ENCODE measurements at places on chromosomes 3 and 15.
A peak's percentile ranks its signal among the peaks of the same experiment; 100 is the strongest.

DNA sequence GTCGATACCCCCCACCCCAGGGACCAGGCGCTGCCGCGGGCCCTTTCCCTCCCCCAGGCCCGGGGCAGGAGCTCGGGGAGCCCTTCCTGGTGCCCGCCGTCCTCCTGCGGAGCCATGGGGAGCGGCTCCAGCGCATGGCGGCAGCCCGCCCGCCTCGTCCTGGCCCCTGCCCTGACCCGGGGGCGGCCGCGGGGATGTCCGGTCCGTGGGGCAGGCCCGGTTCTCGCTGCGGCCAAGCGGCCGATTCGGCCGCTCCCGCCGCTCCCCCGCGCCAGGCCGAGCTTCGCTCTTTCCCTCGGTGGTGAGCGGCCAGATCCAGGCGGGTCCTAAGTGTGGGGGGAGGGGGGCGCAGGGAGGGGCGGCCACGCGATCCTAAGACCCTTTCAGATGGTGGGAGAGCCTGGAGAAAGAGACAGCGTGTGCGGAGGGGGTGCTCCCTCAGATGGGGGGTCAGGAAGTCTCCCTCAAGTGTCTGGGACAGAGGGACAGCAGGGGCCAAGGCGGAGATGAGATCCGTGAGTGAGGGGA is 1.3 kb downstream of the NEIL1 start:
- no peak for DNase-seq

GRCh38 chr3:183449391-183449790 is 21.0 kb upstream of the MCF2L2 start:
- DNase-seq: no peak

- DNase-seq: no peak
Measured at GRCh38 chr15:92627014-92627413, 28.6 kb downstream of the FAM174B start.

DNA sequence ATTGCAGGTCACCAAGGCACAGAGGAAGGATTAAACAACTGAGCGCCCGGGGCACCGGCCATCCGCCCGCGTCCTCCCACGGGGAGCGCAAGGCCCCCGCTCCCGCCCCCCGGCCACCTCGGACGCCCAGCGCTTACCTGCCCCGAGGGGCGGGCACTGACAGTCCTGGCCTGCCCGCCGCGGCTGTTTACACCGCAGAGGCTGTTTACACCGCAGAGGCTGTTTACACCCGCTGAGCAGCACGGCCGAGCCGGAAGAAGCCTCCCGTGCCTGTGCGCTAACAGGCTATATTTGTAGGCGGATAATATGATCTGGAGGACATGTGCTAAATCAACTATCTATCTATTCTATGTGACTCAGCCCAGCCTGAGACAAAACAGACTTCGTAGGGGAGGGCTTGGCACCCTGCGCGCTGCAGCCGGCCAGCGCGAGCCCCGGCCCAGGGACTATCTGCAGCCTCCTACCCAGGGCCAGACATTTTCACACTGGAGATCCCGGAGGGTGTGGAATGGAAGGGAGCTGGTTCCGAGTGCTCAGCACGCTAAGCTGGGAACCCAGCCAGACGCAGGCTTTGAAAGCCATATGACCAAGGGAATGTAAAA is at the start of gene LRRC2:
LRRC2 (minus strand) TSS at position 263 of the 602 bp plus-strand sequence. CDS start 14,711 bp downstream, outside the sequence.
- DNase-seq: peak; percentile 74

- DNase-seq: peak; percentile 24
Measured at GRCh38 chr15:48112242-48112641, 8.5 kb upstream of the SLC24A5 start.

- DNase-seq: no peak
Measured at GRCh38 chr15:75420698-75421097, 30.8 kb downstream of the SIN3A start.

DNA sequence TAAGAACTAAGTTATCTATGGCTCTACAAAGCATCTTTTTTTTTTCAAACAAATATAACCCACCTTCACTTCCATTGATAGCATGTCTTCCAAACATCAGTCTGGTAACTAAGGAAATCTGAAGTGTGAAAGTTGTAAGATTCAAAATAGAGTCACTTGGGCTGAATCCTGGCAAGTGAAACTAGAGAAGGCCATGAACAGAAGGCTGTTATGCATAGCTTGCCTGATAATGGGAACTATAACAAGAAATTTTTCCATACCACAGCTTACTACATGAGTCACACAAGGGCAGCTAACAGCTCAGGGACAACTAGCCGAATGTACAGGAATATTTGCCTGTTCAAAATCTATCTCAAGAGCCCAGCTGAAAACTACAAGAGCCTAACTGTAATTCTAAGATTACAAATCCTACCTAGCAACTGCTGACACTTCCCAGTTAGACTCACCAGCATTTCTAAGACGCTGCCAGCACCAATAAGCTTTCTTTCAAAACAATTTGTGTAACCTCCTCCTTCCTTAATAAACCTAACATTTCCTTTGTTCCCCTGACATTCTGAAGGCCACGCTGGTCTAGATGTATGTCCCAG is 1066.5 kb downstream of the PLOD2 start:
- DNase-seq: peak; percentile 77

DNA sequence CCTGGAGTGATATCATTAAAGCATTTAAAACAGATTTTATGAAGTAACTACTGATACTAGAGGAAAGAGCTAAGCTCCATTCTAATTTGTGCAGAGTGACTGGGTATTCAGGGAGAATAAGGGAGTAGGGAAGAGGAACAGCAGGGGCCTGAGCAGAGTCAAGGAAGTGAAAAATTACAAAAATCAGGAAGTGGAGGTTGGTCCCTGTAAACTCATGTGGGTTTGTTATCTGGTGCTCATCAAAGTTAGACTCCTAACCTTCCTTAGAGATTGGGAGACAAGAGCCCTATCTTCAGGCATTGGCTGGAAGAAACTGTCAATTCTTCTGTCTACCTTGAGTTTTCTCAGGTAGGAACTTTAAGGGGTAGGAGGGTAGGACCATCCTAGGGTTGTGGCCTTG is 82.5 kb downstream of the NEK11 start:
- DNase-seq: no peak

DNA sequence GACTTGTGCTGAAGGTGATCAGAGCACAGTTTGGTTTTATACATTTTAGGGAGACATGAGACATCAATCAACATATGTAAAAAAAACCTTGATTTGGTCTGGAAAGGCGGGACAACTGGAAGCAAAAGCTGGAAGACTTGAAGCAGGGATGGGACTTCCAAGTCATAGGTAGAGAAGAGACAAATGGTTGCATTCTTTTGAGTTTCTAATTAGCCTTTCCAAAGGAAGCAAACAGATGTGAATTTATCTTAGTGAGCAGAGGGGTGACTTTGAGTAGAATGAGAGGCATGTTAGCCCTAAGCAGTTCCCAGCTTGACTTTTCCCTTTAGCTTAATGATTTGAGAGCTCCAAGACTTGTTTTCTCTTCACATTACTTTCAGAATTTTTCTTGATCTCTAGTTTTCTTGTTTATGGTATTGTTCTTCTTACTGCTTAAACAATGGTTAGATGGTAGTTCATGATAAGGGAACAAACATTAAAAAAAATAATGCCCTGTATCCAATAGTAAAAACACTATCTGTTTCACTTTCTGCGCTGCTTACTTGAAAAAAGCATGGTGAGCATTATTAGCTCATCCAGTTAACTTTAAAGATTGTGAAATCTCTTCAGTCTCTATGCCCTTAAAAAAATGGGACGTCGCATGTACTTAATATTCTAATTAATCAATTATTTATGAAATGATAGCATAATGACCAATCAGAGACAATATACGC is 48.5 kb upstream of the BCHE start:
- no peak for DNase-seq
